ENCODE measurements at places on chromosomes 4 and X. TPM values are rescaled to one million over a fixed set of nuclear protein-coding genes. Genes with fewer than 3 reads are reported as not detected.
A peak's percentile ranks its signal among the peaks of the same experiment; 100 is the strongest.

- no peaks in the 10 kb centered on the region for H3K4me1 ChIP-seq
- no peak overlapping the region for H3K27ac ChIP-seq
- H3K36me3 ChIP-seq, result peaks cover 27% of the 10 kb centered on the region
- no peaks in the 10 kb centered on the region for H3K27me3 ChIP-seq
- DNase-seq, result no peak
Observed at GRCh38 chr4:5809216-5809776, 83.6 kb downstream of the CRMP1 start.

TMEM31 gene
- total RNA-seq, result not detected

DNA sequence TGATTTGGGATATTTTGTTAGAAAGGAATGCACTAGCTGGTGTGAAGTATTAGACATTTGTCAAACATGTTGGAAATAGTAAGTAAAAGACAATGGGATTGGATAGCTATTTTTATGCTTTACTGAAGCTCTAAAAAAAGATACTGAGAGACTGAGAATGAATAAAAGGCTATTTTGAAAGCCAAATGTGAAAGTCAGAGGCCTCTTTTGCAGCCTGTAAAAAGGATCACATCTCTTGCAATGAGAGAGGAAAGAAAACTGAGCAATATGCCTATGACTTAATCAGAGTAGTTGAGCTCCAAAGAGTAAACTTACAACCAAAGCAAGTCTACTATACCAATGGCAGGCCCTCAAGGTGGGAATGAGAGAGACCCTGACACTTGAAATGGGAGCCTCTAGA lies 212.6 kb upstream of the LCORL start:
- H3K4me1 ChIP-seq, result no peaks in the 10 kb centered on the region
- H3K27ac ChIP-seq, result no peak overlapping the region
- DNase-seq, result no peak
- H3K36me3 ChIP-seq, result no peaks in the 10 kb centered on the region

- H3K36me3 ChIP-seq, result no peaks in the 10 kb centered on the region
- H3K27ac ChIP-seq, result peak overlapping the region; percentile 40
- no peak overlapping the region for H3K4me3 ChIP-seq
- no peak for DNase-seq
- peaks cover 7% of the 10 kb centered on the region for H3K4me1 ChIP-seq
Observed at GRCh38 chr4:7904952-7905915, 34.4 kb downstream of the AFAP1 start.

- no peak overlapping the region for H3K4me3 ChIP-seq
- peak overlapping the region; percentile 9 for H3K27ac ChIP-seq
- no peak for DNase-seq
- H3K36me3 ChIP-seq, result no peaks in the 10 kb centered on the region
- H3K27me3 ChIP-seq, result no peaks in the 10 kb centered on the region
Observed at GRCh38 chr4:76987153-76987591, 37.6 kb downstream of the SEPTIN11 start.

DNA sequence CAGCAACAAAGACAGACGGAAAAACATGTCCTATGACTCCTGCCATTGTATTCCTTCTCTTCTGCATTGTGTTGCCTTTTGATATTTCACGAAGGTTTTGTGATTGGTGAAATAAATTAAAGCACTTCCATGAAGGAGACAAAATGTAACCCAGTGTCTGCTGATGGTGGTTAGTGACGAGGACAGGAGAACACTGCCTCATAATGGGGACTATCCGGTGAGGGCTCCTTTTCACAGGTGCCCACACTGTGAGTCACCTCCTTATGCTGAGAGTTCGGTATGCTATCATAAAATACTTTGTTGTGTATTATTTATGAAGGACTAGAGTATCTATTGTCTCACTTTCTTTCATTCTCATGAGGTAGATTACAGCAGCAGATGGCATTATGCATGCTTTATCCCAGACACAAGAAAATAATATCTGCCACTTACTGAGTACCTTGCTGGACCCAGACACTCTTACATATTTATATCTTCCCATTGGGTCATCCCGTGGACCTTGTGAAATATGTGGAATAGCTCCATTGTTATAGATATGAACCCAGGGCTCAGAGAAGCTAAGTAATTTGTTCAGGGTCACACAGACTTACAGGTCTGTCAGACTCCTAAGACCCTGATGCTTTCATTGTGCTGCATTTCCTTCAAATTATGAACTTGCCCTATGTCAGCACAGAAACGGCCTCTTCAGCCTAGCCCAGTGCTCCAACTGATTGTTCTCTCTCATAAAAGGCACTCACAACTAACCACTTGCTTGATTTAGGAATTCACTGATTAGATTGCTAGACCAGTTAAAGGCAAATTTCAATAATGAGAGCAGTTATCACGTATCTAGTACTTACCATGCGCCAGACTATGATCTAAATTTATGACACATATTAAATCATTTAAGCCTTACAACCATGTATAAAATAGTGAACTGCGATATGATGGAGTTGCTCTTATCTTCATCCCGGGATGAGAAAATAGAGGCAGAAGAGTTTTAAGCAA lies 31.2 kb downstream of the PLS3 start:
- no peaks in the 10 kb centered on the region for H3K27me3 ChIP-seq
- no peaks in the 10 kb centered on the region for H3K36me3 ChIP-seq
- H3K27ac ChIP-seq, result peak overlapping the region; percentile 59

DNA sequence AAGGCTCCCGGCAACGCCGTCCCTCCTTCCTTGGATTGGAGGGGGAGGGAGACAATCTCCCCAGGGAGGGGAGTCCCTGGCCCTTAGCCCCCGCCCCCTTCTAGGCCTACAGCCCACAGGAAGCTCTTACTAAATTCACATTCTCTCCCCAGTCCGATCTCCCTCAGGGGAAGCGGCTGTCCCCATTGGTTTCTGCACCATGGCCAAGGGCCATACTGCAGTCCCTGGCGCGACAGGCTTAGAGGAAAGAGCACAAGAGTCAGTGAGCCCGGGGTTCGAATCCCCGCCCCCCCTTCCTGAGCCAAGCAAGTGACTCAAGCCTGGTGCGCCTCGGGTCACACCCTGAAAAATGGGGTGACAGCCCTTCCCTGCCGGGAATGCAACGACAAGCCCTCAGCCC lies 1.1 kb downstream of the ABLIM2 start:
- no peaks in the 10 kb centered on the region for H3K36me3 ChIP-seq
- peak overlapping the region; percentile 83 for H3K4me3 ChIP-seq
- H3K27ac ChIP-seq, result no peak overlapping the region
- DNase-seq, result no peak
- peaks cover 19% of the 10 kb centered on the region for H3K4me1 ChIP-seq
- peaks cover 10% of the 10 kb centered on the region for H3K27me3 ChIP-seq

GRCh38 chr4:120452001-120452400 lies 385.4 kb upstream of the MAD2L1 start:
- DNase-seq, result no peak
- H3K4me3 ChIP-seq, result no peak overlapping the region
- H3K27ac ChIP-seq, result no peak overlapping the region
- no peaks in the 10 kb centered on the region for H3K27me3 ChIP-seq
- no peaks in the 10 kb centered on the region for H3K36me3 ChIP-seq
- H3K4me1 ChIP-seq, result no peaks in the 10 kb centered on the region

DNA sequence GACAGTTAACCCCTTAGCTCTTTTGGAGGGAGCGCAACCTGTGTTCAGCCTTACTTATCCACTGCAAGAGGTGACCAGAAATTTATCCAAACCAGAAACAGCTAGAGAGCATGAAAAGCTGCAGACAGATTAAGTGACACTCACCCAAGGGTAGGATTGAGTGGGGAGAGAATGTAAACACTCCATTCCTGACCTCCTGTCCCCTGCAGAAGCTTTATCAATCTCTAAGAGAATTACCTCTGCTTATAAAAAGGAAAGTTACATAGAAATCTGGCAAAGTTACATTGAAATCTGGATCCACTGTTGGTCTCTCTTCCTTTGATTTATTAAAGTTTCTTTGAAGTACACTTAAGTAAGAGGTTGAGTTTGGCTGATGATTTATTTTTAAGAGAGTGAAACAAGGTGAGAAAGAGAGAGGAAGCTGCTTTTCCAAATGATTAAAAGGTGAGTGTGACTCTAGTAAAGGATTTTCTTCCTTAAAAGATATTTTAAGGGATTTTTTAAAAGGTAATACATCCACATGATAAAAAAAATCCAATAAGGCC lies 112.3 kb downstream of the ANAPC4 start:
- peaks cover 3% of the 10 kb centered on the region for H3K4me1 ChIP-seq
- no peak overlapping the region for H3K4me3 ChIP-seq
- no peaks in the 10 kb centered on the region for H3K27me3 ChIP-seq

DMRTC1 gene
- not detected for total RNA-seq

- no peaks in the 10 kb centered on the region for H3K36me3 ChIP-seq
- H3K27ac ChIP-seq, result no peak overlapping the region
- no peaks in the 10 kb centered on the region for H3K4me1 ChIP-seq
- no peak for DNase-seq
- no peak overlapping the region for H3K4me3 ChIP-seq
- H3K27me3 ChIP-seq, result no peaks in the 10 kb centered on the region
Observed at GRCh38 chr4:177680308-177680707, 238.1 kb upstream of the AGA start.

DNA sequence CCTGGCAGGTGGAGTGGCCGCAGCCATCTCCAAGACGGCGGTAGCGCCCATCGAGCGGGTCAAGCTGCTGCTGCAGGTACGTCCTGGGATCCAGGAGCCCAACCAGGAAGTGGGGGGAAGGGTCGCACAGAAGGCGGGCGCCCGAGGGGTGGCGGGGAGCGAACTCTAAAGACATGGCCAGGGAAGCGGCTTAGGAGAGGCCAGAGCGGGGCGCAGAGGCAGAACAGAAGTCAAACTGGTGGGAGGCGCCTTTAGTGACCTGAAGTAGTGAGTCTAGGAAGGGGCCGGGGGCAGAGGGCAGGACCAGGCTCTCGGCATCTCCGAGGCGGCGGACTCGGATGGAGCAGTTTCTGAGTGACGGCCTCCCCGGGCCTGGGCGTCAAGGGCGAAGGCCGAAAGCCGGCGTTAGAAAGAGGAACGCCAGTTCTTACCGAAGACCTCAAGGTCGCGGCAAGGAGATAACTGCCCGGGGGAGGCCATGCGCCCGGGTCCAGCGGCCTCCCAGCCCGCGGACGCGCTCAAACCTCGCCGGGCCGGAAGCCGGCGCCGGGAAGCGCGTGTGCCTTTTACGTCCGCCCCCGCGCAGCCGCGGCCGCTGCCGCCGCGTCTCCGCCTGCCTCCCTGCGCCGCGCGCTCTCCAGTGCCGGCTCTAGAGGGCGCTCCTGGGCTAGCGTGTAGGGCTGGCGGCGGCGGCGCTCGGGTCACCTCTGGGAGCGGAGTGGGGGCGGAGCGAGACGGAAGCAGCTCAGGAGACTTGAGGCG lies 488 bp downstream of the SLC25A5 start:
- no peaks in the 10 kb centered on the region for H3K27me3 ChIP-seq
- no peaks in the 10 kb centered on the region for H3K4me1 ChIP-seq
- H3K36me3 ChIP-seq, result no peaks in the 10 kb centered on the region
- H3K4me3 ChIP-seq, result peak overlapping the region; percentile 75

SSX4 gene
- not detected for total RNA-seq

GPR82 gene
- total RNA-seq, result 0.74 TPM

FDCSP gene
- not detected for total RNA-seq
